ENCODE measurements at places on chromosomes 3 and 15.

- no peak for DNase-seq
Observed at GRCh38 chr3:157938154-157938779, 168.0 kb downstream of the SHOX2 start.

GRCh38 chr3:177283983-177284382, 86.7 kb upstream of the TBL1XR1 start:
- no peak for DNase-seq

DNA sequence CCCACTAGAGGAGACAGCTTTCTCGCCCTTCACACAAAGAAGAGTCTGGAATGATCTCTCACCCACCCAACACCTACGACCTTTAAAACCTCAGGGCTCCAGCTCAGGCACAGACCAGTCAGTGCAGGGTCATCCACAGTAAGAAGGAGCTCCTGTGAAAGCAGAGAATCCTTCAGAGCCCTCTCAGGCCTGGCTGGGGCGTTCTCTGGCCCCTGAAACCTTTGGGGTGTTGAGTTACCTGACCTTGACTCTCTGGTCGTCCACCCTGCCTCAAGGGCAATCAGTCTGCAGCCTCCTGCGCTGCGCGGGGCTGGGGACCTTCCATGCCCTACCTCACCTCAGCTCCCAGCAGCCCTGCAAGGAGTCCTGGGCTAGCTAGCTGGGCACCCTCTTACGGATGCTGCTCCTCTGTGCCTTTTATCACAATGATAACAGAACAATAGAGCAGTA, 106.2 kb downstream of the ADCY5 start:
- DNase-seq: no peak

GRCh38 chr3:189322339-189322738, 150.6 kb downstream of the TPRG1 start:
- DNase-seq: no peak

DNA sequence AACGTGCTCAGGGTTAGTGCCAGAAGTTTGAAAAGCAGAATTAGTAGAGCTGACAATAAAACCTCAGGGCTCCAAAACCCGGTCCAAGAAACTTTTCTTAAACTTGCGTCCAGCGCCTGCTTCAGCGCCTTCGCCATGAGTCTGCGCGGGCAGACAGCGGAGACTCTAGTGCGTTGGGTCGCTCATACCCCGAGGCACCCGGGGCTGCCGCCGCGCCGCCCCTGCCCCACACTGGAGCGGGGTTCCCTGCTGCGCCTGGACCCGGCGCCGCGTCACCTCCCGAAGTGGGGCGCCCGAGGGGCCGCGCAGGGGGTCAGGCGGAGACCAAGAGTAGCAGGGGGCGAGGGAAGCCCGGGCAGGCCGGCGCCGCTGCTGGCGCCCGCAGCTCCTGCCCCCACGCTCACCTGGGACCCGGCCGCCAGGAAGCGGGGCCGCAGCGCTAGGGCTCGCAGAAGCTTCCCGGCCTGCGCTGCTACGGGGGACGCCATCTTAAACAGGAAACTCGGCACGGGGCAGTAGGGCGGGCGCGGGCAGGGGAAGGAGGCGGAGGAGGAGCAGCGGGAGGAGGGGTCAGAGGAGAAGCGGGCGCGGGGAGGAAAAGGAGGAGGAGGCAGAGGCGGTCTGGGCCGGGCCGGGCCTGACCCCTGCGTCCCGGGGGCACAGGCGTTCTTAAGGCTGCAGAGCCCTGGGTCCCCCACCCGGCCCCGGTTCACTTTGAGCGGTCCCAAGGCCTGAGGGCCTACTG, at the start of gene SUCLG2:
SUCLG2 (minus strand) TSS at position 514 of the 745 bp plus-strand sequence; CDS start at position 488, 26 bp downstream.
- peak; percentile 61 for DNase-seq

DNA sequence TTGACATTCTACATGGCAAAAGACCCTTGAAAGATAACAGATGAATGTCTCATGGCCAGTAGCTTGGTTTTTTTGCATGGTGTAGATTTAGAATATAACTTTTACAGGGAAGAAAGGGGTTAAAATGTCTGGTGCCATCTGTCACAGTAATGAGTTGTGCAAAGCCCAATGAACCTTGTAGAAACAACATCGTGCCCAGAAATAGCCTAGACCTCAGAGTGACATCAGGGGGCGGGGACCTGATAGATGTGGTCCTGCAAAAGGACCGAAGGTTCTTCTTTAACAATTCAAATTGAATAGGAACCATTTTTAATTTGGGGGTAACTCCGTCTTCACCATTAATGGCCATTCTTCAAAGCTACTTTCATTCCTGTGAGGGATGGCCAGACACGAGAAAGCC, 254.1 kb upstream of the CTDSPL start:
- DNase-seq: no peak

- no peak for DNase-seq
Observed at GRCh38 chr15:90893175-90894090, 9.1 kb downstream of the FES start.

GRCh38 chr3:127389420-127389819, 101.6 kb upstream of the PRR20G start:
- no peak for DNase-seq

DNA sequence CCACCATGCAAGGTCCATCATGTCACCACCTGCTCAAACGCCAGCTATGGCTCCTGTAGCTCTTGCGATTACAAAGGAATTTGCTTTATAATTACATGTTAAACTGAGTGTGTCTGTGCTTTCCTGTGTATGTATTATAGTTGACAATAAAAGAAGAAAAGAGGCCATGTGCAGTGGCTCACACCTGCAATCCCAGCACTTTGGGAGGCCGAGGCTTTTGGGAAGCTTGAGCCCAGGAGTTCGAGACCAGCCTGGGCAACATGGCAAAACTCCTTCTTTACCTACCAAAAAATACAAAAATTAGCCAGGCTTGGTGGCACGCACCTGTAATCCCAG, 27.0 kb downstream of the ATRIP start:
- no peak for DNase-seq

GRCh38 chr3:129005526-129006303, 4.6 kb downstream of the EFCC1 start:
- DNase-seq: no peak

DNA sequence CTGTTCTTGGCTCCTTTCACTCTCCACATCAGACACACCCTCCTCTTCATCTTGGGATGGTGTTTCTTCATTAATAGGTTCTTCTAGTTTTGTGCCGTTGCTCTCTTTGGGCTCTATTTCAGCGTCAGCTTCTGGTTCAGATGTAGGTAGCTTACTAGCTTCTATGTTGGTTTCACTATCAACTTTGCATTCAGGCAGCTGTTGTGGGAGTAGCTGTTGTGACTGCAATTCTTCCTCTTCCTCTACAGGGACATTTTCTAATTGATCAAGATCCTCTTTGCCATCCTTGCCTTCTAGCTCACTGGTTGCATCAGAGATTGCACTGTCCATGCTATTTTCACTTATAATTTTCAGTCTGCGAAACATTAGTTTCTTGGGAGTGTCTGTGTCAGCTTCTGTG, 80.1 kb downstream of the SETD2 start:
- no peak for DNase-seq

DNA sequence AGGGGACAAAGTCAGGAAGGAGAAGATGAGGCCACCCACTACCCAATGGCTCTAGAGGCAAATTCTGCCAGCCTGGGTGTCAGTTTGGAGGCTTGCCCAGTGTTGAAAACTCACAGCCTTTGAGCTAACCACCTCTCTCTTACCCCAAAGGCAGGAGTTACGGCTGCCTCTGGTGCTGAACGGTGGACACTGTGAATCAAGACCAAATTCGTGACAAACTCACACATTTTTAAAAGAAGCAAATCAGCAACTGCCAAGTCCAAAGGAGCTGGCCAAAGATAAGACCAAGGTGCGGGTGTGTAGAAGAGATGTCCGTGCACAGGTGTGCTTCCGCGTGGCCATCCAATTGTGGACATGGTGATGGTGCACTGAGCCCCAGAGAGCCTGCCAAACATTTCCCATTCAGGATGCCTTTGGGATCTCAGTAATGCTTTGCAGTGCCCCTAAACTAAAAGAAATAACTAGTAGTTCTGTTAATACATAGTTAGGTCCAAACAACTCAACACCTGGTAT, 74.6 kb downstream of the FAM174B start:
- DNase-seq: no peak

- DNase-seq: no peak
Observed at GRCh38 chr3:142134799-142135325, 14.5 kb downstream of the TFDP2 start.

- DNase-seq: no peak
Observed at GRCh38 chr15:73996939-73997338, 2.4 kb downstream of the PML start.

GRCh38 chr3:114527036-114527644, 233.3 kb downstream of the TIGIT start:
- DNase-seq: no peak

DNA sequence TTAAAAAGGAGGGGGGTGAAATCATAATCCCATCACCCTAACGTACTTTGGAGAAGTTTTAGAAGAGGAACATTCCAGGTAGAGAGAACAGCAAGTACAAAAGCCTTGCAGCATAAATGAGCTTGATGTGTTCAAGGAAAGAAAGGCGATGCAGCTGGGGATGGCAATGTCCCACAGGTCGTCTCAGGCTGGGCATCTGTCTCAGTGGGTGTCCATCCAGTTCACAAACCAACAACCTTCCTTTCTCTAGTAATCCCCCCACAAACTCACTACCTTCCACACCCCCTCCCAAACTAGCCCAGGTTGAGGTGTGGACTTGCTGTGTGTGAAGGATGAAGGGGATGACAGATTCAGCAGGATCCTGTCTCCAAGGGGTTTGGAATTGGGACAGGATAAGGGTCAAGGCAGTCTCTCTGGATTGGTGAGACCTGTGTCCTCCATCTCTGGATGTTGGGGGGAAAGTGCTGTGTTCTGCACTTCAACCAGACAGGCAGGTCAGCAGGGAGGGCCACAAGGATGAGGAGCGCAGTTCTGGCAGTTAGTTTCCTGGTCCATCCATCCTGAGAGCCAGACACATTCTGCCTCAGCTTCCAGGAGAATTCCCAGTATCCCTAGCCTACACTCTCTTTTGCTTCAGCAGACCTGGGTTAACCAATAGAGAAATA, 1.7 kb upstream of the ESYT3 start:
- DNase-seq: no peak

- DNase-seq: no peak
Observed at GRCh38 chr3:42721690-42722089, 19.1 kb upstream of the HHATL start.

DNA sequence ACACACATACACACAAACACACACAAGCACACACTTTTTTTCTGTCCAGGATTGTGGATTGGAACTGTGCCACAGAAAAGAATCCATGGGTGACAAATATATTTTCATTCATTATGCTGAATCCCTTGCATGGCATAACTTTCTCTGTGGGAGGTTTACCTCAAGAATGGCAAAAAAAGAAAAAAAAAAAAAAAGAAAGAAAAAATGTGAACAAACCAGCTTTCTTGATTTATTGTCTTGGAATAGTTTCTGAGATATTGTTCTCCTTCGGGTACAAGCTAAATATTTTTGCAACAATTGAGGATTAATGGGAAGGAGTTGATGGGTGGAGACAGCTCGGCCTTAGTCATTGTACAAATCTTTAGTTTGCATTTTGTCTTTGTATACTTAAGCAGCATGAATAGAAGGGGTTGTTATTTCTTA, 153.1 kb downstream of the GMNC start:
- DNase-seq: no peak

DNA sequence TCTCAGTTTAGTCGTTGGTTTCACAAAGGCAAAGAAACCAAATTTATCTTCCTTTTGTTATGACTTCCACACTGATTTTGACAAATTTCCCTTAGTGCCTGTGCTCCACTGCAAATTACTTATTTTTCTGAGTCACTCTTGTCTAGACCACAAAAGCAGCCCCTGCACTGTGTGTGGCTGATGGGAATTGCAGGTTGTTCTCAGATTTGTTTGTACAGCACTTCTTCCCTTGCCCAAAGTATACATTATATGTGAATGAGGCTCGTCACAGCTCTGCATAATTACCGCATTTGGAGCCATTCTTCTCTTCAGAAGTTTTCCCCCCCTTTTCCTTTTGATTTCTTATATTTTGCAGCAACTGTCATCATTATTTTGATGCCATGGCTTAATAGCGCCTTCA, 354.2 kb upstream of the IL12A start:
- no peak for DNase-seq
